ENCODE measurements at places on chromosomes 13 and 19. TPM values are rescaled to one million over a fixed set of nuclear protein-coding genes. Genes with fewer than 3 reads are reported as not detected.

DNA sequence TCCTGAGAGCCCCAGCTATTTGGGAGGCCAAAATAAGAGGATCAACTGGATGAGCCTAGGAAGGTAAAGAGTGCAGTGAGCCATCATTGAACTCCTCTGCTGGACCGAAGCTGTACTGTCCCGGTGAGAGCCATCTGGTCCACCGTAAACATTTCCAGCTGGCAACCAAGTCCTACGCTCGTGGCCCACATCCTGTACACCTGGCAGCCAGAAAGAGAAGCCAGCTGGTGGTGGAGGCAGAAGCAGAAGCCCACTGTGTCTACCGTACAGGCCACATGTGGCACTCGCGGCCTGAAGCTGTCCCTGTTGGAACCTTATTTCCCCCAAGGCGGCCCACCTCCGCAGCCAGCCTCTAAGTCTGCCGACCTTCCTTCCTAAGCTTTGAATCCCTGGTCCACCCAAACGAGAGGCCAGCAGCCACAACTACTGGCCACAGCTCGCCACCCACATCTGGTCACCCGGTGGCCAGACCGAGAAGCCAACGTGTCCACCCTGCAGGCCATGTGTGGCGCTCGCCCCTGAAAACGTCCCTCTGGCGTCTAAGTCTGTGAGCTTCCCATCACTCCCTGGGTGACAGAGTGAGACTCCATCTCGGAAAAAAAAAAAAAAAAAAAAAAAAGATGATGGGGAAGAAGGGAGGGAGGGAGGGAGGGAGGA lies 14.2 kb upstream of the ZNF91 start:
- DNase-seq = no peak

DNA sequence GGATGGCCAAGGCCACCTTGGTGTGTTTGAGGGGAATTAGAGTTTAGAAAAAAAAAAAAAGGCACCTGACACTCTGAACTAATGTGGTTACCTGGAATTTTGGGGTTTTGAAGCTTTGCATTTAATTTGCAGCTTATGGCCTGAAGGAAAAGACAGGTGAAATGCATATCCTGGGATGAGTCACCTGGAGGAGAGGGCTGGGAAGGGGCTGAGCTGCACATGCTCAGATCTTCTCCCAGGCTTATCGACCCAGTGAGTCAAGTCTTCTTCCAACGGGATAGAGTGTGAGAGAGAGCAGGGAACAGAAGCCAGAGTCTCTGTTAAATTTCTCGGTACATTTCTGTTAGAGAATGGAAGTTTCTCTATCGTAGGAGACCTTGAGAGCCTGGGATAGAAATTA lies 29.7 kb upstream of the ALOX5AP start:
- no peak for DNase-seq

DNA sequence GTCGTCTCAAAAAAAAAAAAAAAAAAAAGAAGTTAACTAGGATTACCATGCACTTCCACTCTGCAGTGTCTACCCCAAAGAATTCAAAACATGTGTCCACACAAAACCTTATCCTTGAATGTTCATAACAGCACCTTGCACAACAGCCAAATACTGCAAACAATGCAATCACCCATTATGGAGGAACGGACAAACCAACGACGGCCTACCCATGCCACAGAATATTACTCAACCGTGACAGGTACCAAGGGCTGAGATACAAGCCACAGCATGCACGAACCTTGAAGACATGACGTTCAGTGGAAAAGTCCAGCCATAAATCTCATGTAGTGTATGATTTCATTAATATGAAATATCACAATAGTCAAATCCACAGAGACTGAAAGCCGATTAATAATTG lies 3.0 kb upstream of the SHISA7 start:
- DNase-seq = no peak

GRCh38 chr13:113877149-113877990 lies 13.5 kb upstream of the GAS6 start:
- DNase-seq = no peak

GRCh38 chr19:42529248-42529764 lies 1.0 kb upstream of the CEACAM1 start:
- DNase-seq = peak; percentile 30

Gene WDR87
- total RNA-seq = under 0.01 TPM

Gene RNF113B
- total RNA-seq = not detected
